Cardiac septum (tissue), 1 donor: ENCODE measurements at places on chromosomes 4 and X. TPM values are rescaled to one million over a fixed set of nuclear protein-coding genes. Genes with fewer than 3 reads are reported as not detected.

DNA sequence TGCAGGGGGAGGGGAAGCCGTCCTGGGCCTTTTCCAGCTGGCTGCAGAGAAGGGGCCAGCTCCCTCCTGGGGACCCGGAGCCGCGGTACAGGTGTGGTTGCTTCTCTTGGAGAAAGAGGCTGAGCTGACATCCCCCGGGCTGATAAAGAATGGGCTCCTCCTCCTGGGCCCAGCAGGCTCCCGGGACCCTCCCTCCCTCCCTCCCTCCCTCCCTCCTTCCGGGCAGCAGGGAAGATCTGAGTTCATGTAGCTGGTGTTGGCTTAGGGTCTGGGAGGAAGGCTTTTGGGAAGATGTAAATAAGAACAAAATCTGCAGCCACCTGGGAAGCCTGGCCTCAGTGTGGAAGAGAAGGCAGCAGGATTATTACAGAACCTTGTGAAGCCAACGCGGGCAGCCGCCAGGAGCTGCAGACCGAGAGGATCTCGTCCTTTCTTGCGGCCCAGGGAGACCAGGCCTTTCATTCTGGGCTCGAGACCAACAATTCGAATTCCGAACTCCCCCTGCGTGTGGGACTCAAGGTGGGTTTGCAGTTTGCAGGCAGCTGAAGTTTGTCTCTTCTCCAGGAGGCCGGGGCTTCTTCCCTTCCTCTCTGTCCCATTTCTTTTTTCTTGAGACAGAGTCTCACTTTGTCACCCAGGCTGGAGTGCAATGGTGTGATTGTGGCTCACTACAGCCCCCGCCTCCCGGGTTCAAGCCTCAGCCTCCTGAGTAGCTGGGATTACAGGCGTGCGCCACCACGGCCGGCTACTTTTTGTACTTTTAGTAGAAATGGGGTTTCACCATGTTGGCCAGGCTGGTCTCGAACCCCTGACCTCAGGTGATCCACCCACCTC, at the start of gene PLCXD1:
Gene PLCXD1 (plus strand): TSS at position 216 of the 834 bp plus-strand sequence. CDS start 2,807 bp downstream, outside the sequence.
- peak; percentile 66 for DNase-seq

Gene NR0B1
- not detected for total RNA-seq

Gene TMEM47
- total RNA-seq: 32.1 TPM

- no peak for DNase-seq
Measured at GRCh38 chrX:79162076-79162475, 17.6 kb downstream of the GPR174 start.

DNA sequence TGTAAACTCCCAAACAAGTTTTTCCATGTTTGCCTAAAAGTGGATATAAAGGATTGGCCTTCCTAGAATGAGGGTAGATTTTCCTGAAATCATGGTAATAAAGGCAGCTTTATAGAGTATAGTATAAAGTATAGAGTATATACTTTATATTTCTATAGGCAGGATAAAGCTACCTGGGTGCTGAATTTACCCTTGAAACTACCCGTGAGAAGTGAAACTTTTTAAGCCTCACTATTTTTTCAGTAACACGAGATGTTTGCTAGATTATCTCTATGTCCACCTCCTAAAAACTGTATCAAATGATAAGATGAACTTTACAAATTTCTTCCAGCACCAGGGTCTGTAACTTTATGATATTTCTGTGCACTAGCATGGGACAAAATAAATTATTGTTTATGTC, 340.0 kb upstream of the GALNTL6 start:
- DNase-seq: no peak

DNA sequence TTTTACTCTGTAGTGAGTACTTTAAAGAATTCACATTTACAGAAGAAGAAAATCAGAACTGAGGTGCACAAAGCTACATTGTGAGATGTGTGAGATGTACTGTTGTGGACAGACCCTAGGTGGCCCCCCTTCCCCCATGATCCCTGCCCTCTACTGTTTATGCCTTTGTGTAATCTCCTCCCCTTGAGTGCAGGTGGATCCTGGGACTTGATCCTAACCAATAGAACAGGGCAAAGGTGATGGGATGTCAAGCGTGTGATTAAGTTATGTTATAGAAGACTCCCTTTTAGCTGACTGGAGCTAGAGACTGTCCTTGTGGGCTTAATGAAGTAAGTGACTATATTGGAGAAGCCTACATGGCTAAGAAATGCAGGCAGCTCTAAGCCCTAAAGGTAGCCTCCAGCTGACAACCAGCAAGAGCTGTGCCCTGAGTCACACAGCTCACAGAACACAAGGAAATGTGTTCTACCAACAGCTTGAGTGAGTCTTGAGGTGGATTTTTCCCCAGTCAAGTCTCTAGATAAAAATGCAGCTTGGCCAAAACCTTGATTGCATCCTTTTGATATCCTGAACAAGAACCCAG, 225.2 kb upstream of the LEF1 start:
- DNase-seq: no peak

DNA sequence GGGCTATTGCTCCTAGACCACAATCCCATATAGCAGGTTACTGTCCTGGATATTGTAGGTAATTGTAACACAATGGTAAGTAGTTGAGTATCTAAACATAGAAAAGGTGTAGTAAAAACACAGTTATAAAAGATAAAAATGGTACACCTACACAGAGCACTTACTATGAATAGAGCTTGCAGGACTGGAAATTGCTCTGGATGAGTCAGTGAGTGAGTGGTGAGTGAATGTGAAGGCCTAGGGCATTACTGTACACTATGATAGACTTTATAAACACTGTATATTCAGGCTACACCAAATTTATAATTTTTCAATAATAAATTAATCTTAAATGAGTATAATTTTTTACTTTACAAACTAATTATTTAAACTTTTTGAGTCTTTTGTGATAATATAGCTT, 425.7 kb downstream of the PABPC4L start:
- DNase-seq: no peak

Gene HTRA3
- 50.8 TPM for total RNA-seq

DNA sequence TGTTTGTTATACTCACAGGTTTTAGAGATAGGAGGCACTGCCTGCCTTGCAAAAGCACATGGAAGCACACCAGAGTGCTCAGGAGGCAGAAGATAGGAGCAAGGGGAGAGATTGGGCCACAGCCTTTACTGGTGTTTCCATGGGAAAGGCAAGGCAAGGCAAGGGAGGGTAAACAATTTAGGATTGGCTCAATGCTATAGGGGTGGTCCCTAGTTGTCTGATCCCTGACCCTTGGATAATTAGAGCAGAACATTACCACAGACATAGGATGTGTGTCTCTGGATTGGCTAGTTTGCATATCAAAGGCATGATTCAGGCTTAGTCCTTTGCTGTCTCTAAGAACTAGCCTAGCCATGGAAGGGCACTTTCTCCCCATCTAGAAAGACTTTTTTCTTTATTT, 36.1 kb downstream of the GRXCR1 start:
- DNase-seq: no peak

GRCh38 chrX:21993265-21993664, 38.9 kb upstream of the PHEX start:
- DNase-seq: no peak

GRCh38 chr4:107825072-107825824, 516 bp downstream of the SGMS2 start:
- no peak for DNase-seq

DNA sequence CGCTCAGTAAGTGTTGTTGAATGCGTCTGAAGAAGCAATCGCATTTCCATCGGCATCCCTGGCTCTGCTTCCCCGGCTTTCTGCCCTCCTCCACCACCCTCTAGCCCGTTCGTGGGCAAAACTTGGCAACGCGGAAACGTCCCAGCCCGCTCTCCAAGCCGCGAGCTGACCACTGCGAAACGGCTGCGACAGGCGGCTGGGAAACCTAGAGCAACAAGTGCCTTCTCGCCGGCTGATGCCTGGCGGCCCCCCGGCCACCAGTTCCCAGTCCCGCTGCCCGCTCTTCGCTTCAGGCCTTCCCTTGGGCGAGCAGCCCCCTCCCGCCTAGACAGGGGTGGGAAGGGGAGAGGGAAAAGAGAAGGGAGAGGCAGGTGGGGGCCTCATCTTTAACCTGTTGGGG, 837 bp downstream of the CITED1 start:
- DNase-seq: no peak

GRCh38 chr4:41304221-41304620, 47.5 kb downstream of the UCHL1 start:
- no peak for DNase-seq

DNA sequence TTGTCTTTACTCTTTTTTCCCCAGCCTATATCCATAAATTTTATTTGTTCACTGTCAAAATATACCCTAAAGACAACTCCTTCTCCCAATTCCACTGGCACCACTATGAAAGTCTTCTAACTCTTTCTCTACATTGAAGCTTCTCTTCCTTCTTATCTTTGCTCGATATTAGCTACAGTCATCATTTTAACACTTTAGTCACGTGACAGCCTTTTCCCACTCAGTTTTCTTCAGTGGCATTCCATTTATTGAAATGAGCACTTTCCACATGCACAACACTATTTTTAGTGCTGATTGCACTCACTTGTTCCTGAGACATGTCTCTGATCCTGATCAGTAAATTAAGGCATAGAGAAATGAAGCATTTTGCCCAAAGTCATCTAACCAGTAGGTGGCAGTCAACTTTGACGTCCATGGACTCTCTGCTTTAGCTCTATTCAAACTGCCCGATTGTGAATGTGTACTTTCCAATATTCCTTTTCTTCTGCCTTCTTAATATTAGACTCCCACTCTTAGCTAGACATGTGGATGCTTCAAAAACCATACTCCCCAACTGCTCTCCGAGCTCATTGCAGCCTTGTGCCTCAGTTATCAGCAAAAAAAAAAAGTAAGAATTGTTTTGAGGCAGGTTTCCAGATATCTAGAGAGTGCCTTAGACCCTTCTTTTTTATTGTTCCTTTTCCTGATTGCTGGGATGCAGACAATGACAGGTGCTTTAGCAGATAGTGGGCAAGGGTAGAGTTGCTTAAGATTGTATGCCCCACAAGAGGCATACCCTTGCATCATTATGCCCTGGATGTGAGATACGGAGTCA, 394.4 kb upstream of the ADGRL3 start:
- DNase-seq: no peak

DNA sequence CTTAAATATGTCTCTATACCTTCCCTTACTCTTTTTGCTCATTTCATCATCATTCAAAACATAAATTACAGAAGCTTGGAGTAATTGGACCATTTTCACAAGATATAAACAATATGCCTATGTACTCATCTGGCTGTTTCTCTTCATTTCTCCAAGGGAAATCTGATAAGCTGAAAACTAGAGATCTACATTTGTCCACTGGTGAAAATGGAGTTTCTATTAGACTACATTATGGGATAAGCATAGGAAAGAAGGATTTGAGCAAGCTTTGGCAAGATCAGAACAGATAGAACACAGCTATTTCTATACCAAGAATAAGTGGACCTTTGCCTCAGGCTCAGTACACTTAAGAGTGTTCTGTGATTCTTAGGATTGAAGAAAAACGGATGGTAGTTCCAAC, 404.4 kb downstream of the GASK1B start:
- DNase-seq: no peak

Gene ARHGAP36
- 0.24 TPM for total RNA-seq

DNA sequence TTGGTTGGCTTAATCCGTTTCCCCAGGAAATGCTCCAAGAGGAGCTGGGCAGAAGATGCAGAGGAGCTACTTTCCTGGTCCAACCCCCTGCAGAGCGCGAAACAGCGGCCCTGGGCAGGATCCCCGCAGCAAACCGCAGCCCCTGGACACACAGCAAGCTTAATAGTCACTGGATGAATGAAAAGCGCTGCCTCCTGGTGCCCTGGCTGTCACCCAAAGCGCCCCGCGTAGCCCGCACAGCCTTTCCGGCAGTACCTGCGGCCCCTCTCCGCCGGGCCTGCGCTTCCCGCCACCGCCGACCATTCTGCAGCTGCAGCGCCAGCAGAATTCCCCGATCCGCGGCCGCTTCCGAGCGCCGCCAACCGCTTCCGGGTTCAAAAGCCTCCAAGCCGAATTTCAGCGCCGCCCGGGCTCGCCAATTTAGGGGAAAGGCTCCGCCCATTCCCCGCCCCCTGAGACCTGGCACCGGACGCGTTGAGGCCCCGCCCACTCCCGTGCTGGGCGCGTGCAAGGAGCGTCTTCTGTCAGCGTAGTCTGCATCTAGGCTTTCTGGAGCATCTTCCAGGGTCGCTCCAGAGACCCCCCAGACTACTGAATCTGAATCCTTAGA, at the start of gene HPF1:
Gene HPF1 (minus strand): TSS at position 370 of the 610 bp plus-strand sequence. CDS start 67 bp downstream, at position 303.
- peak; percentile 96 for DNase-seq

GRCh38 chr4:79174490-79175252, 151.2 kb downstream of the NAA11 start:
- no peak for DNase-seq

Gene CXCR3
- total RNA-seq: 0.13 TPM

- DNase-seq: no peak
Measured at GRCh38 chr4:180634306-180634705, 1608.9 kb upstream of the TENM3 start.

- DNase-seq: no peak
Measured at GRCh38 chr4:1039493-1040343, 28.3 kb downstream of the FGFRL1 start.

- DNase-seq: no peak
Measured at GRCh38 chrX:129523079-129523911, at the start of gene SMARCA1. SMARCA1 (minus strand) TSS chrX:129523490; CDS start chrX:129523370, 120 bp downstream.

GRCh38 chr4:184765473-184766340, 31.8 kb upstream of the CENPU start:
- DNase-seq: no peak

- DNase-seq: no peak
Measured at GRCh38 chr4:158346576-158346975, 136.3 kb downstream of the TMEM144 start.

Gene APELA
- not detected for total RNA-seq

- no peak for DNase-seq
Measured at GRCh38 chr4:57639561-57640382, 529.6 kb upstream of the IGFBP7 start.

- no peak for DNase-seq
Measured at GRCh38 chr4:182495031-182495430, 251.8 kb downstream of the TENM3 start.

DNA sequence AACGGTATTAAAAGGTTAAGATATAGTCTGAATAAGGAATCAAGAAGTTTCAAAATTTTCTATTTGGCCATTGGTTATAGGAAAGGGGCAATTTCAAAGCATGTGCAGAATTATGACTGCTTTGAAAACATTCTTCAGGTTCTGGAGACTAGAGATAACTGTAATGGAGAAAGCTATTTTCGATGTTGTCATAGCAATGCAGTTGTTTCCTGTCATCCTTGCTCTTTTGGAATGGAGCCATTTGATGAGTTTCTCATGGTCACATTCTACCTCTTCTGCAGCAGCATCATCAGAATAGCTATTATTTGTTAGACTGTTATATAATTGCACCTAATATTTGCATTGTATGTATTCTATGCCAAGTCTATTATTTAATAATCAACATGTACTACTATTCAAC, 368.2 kb upstream of the NR3C2 start:
- DNase-seq: no peak

DNA sequence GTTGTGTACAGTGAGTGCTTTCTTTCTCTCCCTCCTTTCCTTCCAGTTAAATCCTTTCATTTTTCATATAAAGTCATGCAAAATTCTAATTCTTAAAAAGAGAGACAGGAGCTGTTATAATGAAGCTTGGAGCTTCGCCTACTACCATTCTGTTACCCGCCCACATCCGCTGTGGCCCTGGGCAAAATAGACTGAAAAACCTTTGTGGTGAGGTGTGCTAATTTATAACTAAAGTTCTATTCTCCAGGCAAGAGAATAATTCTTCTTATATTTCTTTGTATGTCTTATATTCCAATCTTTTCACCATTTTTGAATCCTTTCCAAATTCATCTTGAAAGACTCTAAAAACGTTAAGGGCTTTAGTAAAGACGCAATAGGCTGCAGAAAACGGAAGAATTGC, 7.0 kb downstream of the QRFPR start:
- DNase-seq: no peak

Gene FRG1
- total RNA-seq: 33.0 TPM
